ENCODE measurements at places on chromosomes 2 and 18. TPM values are rescaled to one million over a fixed set of nuclear protein-coding genes. Genes with fewer than 3 reads are reported as not detected.

IL1A gene
- total RNA-seq: 0.56 TPM

GRCh38 chr2:83650898-83651297 is 808.2 kb downstream of the SUCLG1 start:
- H3K4me3 ChIP-seq: no peak overlapping the region
- no peak overlapping the region for H3K27ac ChIP-seq
- no peaks in the 10 kb centered on the region for H3K27me3 ChIP-seq
- H3K36me3 ChIP-seq: no peaks in the 10 kb centered on the region
- no peaks in the 10 kb centered on the region for H3K4me1 ChIP-seq

GRCh38 chr2:164705412-164706167 is 84.3 kb upstream of the GRB14 start:
- no peak overlapping the region for H3K27ac ChIP-seq
- no peaks in the 10 kb centered on the region for H3K27me3 ChIP-seq
- no peaks in the 10 kb centered on the region for H3K36me3 ChIP-seq

DNA sequence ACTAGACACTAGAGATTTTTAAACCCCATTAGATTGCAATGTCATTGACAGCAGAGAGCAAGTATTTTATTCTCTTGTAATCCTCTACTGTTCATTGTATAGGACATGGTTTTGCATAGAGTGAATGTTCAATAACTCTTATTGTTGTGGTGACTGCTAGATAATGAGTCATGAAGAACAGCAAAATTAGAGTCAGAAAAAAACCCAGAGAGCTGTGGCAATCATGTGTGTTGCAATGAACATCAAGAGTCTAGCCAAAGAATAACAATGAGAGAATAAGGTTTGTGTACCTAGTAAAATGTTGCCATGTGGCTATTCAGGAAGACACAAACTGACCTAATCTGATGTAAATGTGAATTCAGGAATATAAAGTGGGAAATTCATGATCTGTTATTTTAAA is 684.0 kb downstream of the DSC3 start:
- no peak overlapping the region for H3K27ac ChIP-seq
- no peak overlapping the region for H3K4me3 ChIP-seq
- no peak for DNase-seq
- H3K27me3 ChIP-seq: no peaks in the 10 kb centered on the region
- no peaks in the 10 kb centered on the region for H3K4me1 ChIP-seq
- H3K36me3 ChIP-seq: no peaks in the 10 kb centered on the region

GRCh38 chr2:191675807-191676721 is 1.9 kb upstream of the NABP1 start:
- no peak overlapping the region for H3K27ac ChIP-seq
- H3K4me1 ChIP-seq: peaks cover 30% of the 10 kb centered on the region
- H3K27me3 ChIP-seq: no peaks in the 10 kb centered on the region
- no peak for DNase-seq
- no peak overlapping the region for H3K4me3 ChIP-seq

Data from thoracic aorta (tissue), 2 donors.